Sigmoid colon (tissue), 7 donors: ENCODE measurements at places on chromosomes 12 and 14. TPM values are rescaled to one million over a fixed set of nuclear protein-coding genes. Genes with fewer than 3 reads are reported as not detected.

DNA sequence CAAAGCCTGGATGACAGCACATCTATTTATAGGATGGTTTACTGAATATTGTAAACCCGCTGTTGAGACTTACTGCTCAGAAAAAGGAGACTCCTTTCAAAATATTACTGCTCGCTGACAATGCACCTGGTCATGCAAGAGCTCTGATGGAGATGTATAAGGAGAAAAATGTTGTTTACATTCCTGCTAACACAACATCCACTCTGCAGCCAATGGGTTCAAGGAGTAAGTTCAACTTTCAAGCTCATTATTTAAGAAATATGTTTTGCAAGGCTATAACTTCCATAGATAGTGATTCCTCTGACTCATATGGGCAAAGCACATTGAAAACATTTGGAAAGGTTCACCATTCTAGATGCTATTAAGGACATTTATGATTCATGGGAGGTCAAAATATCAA, 201.7 kb downstream of the SNAPC1 start:
- DNase-seq, result no peak

GRCh38 chr12:54383041-54383609, 1.4 kb downstream of the ZNF385A start:
- DNase-seq, result no peak

Gene SDR9C7
- total RNA-seq, result not detected

GRCh38 chr14:59638885-59639284, 62.3 kb upstream of the CCDC175 start:
- no peak for DNase-seq
